Fibroblast of skin of scalp (primary cell): ENCODE measurements at places on chromosomes 16 and 17.
A peak's percentile ranks its signal among the peaks of the same experiment; 100 is the strongest.

GRCh38 chr17:78795861-78796516, 13.9 kb upstream of the CYTH1 start:
- DNase-seq: no peak

DNA sequence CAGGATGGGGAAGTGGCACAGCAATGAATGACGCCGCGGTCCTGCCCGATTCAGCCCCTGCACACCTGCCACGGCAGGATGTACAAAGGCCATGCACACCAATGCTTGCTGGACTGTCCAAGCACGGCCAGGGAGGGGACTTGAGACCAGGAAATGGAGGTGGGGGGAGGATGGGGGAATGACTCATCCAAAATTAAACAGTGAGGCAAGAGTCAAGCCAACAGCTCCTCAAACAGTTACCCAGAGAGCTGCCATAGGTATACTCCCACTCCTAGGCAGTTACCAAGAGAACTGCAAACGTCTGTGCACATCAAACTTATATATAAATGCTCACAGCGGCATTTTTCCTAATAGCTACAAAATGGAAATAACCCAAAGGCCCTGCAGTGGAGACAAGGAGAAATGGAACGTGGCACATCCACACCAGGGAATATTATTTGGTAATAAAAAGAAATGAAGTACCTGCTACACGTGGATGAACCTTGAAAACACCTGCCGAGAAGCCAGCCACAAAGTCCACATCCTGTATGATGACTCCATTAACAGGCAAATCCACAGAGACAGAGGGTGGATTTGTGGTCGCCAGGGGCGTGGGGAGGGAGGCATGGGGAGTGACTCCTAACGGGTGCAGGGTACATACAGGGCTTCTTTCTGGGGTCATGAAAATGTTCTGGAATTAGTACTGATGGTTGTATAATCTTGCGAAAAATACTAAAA, 54.1 kb downstream of the VAC14 start:
- peak; percentile 73 for DNase-seq

GRCh38 chr16:83031524-83031923, 404.8 kb downstream of the CDH13 start:
- no peak for DNase-seq

DNA sequence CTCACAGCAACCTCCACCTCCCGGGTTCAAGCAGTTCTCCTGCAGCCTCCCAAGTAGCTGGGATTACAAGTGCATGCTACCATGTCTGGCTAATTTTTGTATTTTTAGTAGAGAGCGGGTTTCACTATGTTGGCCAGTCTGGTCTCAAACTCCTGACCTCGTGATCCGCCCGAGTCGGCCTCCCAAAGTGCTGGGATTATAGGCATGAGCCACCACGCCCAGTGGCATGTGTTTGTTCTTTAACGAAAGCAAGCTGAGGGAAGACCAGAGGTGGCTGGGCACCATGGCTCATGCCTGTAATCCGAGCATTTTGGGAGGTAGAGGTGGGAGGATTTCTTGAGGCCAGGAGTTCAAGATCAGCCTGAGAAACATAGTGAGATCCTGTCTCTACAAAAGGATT, 18.1 kb downstream of the TNFRSF13B start:
- no peak for DNase-seq

GRCh38 chr17:43741636-43742035, 17.0 kb downstream of the SOST start:
- DNase-seq: no peak

- DNase-seq: no peak
These were observed 65.9 kb downstream of the KSR1 start for GRCh38 chr17:27522028-27522635.

DNA sequence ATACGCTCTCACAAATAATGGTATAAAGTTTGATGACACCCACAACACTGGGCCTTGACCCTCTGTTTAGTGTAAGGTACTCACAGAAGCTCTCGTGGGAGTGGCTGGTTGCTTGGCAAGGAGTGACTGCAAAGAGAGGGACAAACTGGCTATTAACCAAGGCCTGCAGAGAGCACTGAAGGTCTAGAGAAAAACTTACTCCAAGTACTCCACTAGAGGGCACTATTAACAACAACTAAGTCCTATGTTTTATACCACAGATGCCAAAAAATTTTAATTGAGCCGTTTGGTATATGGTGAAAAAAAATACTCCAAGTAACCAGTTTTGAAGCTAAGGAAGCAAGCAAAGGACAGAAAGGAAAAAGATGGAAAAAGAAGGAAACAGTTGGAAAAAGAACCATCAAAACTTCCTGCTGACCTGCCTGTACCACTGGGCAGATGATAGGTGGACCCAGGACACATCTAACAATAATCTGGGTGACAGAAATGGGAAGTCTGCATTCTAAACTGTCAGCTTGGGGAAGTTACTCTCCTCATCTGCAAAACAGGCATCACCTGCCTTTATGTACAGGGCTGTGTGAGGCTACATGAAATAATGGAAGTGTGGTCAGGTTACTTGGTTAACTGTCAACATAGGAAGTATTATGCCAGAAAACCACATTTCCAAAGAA, 23.2 kb downstream of the DYNC1LI2 start:
- peak; percentile 71 for DNase-seq

GRCh38 chr17:7915179-7915610, 894 bp downstream of the RNF227 start:
- no peak for DNase-seq

DNA sequence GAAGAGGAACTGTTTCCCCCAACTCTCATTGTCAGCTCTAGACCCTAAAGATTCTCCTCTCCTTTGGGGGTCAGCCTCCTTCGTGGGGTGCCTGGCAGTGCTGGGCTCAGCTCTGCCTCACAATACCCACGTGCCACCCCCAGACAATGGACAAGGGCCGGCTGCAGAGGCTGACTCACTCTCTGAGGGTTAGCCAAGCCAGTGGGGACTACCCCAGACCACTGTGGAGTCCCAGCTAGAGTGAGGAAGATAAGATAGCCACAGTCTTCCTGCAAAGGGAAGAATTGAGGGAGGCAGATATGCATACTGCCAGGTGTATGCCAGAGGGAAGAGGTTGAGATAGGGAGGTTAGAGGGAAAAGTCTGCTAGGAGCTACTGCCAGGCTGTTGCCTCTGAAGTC, 13.5 kb upstream of the MTMR4 start:
- no peak for DNase-seq

DNA sequence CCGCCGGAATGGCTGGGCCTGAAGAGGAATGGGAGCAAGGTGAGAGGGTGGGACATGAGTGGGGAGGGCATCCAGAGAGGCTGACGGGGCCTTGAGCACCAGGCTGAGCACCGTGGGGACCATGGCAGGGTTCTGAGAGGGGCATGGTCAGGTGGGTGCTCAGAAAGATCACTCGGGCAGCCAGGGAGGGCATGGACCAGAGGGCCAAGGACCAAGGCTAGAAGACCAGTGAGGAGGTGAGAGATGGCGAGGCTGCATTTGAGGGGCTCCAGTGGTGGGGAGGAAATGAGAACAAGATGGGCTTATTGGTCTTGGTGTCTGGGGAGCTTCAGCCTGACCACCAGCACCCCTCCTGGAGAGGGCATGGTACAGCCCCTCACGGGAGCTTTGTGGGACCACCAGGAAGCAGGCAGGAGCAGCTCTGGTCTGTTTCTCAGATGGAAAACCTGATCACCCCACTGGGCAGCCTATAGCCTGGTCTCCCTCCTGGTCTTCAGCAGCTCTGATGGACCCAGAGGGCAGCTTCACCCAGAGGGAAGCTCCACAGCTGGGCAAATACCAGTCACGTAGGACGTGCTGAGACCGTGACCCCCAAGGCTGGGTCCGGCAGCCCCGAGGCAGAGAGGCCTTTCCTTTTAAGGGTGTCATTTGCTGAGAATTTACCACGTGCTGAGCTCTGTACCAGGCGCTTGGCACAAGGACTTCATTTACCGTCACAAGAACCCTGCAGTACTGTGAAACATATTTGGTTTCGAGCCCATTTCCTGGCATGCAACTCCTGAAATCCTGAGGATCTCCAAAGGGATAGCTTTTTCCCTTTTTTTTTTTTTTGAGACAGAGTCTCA, 11.4 kb upstream of the NCBP3 start:
- no peak for DNase-seq

GRCh38 chr16:89902980-89903379, 15.7 kb upstream of the MC1R start:
- DNase-seq: no peak

DNA sequence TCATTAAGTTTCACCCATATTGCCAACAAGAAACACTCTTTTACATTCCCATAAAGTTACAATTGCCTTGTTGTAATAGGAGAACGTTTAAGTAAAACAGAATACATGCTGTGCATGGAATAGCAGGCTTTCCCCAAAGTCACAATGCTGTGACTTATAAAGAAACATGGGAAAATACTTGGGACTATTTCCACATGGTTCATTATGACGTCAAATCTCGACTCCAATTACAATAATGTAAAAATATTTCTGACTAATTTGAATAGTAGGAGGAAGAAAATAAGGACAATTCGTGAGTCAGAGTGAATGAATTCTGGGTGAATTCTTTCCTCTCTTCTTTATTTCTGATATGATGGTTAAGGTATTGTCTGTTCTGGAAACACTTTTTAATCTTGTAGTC, 52.8 kb downstream of the CDH11 start:
- DNase-seq: peak; percentile 91

DNA sequence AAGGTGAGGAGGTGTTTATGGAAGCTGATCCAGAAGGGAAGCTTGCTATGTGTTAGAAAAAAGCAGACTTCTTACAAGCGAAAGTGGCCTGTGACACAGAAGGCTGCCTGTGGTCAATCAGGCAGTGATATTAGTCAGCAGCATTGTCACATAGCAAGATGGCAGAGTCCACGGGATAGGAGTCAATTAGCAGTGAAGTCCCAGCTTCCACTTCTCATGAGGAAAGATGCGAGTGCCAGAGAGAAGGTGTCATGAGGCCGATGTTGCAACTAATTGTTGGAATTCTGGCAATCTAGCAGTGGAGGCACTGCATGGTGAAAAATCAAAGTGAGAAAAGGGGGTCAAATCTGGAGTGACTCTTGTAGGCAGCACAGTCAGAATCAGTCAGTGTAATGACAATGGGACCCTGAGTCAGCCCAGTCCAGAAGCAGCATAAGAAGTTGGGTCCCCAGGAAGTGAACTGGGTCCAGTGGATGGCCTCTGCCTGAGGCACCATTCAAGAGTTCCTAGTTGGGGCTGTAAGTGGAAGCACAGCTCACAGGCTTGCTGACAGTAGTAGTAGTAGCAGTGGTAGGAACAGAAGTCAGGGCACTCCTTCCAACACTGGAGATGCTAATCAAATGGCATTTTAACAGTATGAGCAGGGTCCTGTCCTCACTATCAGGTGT, 85.1 kb downstream of the TNFRSF13B start:
- DNase-seq: no peak

- no peak for DNase-seq
These were observed 1.5 kb upstream of the LCAT start for GRCh38 chr16:67945392-67945933.

DNA sequence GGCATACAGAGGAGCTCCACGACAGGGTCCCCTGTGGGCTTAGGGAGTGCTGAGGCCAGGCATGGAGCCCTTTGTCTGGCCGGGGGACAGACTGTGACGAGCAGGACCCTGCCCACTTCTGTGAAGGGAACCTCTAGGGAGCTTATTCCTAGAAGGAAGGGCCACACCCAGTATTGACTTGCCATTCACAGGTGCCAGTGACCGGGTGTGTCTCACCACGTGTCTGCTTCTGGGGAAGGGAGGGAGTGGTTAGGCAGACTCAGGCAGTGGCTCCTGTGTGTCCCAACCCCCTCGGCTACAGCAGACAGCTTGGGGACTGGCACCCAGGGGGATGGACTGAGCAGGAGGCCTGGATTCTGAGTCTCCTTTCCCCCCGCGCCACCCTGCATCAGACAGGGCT, 57.2 kb downstream of the SOCS1 start:
- no peak for DNase-seq

GRCh38 chr16:20760346-20760745, 3.5 kb upstream of the ACSM3 start:
- DNase-seq: no peak

DNA sequence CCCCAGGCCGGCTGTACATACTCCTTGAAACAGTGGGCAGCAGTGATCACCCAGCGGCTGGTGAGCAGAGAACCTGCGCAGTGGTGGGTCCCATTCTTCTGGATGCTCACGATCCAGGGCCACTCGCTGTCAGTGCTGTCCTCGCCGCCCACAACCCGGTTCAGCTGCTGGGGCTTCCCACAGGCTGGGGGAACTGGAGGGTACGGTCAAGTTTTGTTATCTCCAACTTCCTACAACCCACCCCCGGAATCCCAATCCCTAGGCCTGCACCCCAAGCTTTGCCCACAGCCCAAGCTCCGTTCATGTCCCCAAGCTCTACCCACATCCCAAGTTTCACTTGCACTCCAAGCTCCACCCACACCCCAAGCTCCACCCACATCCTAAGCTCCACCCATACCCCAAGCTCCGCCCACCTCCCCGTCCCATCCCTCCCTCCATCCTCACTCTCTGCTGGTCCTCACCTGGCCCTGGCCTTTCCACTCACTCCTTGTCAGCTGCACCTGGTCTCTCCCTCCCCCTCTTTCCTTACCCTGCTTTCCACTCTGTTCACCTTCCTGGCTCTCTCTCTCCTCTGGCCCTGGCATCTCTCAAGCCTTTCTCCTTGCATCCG, 1.8 kb downstream of the PRSS22 start:
- no peak for DNase-seq
